Right atrium auricular region (tissue), 2 donors: ENCODE measurements at places on chromosomes 6 and 20.

- no peak overlapping the region for H3K27ac ChIP-seq
- H3K4me3 ChIP-seq = no peak overlapping the region
- H3K27me3 ChIP-seq = no peaks in the 10 kb centered on the region
- DNase-seq = no peak
Observed at GRCh38 chr6:127749095-127749494, 151.8 kb downstream of the THEMIS start.

- H3K36me3 ChIP-seq = no peaks in the 10 kb centered on the region
- H3K27ac ChIP-seq = no peak overlapping the region
- no peaks in the 10 kb centered on the region for H3K27me3 ChIP-seq
- no peak for DNase-seq
- H3K4me1 ChIP-seq = no peaks in the 10 kb centered on the region
Observed at GRCh38 chr20:22052025-22052650, 346.7 kb downstream of the PAX1 start.

- H3K4me3 ChIP-seq = no peak overlapping the region
- H3K4me1 ChIP-seq = no peaks in the 10 kb centered on the region
- DNase-seq = no peak
Observed at GRCh38 chr6:139257291-139257690, 34.5 kb downstream of the TXLNB start.

GRCh38 chr6:111573892-111574797 lies 31.5 kb downstream of the TRAF3IP2 start:
- H3K4me1 ChIP-seq = peaks cover 41% of the 10 kb centered on the region
- no peaks in the 10 kb centered on the region for H3K27me3 ChIP-seq
- peaks cover 27% of the 10 kb centered on the region for H3K36me3 ChIP-seq
- no peak overlapping the region for H3K4me3 ChIP-seq

DNA sequence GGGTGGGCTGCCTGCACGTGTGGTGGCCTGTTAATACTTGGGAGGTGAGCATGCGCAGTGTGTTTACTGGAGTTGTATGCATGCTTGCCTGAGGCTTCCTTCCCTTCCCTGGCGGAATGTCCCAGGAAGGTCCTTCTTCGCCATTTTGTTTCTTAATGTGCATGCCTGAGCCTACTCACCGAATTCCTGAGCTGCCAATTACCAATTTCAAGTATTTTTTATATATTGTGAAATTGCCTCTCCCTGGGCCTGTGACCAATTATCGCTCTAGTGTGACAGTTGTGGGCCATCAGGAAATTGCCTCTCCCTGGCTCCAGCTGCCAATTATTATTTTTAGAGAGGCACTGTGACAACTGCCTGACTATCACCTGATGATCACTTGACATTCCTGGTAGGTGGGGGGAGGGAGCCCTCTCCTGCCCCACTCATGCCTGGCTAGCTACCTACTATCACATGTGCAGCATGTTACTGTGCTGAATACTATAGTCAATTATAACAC lies 70.0 kb downstream of the FAM50B start:
- peak; percentile 61 for DNase-seq
- no peak overlapping the region for H3K4me3 ChIP-seq
- no peaks in the 10 kb centered on the region for H3K36me3 ChIP-seq
- peak overlapping the region; percentile 89 for H3K27ac ChIP-seq
- peaks cover 17% of the 10 kb centered on the region for H3K4me1 ChIP-seq

DNA sequence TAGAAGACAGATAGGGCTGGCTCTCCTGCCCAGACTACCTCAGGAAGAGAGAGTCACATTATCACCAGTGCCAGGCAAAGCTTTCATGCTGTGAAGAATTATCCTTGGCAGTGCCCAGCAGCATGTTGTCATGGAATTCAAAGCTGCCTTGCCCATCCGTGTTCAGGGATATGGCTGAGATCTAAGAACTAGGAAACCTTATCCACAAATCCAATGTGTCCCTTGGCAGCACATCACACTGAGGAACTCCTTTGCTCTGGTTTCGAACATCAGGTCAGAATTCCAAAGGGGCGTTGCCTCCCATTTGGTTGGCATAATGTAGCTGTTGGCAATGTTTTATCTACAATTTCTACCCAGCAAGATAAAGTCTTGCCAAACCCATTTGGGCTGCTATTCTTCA lies 52.7 kb downstream of the ADGRF1 start:
- H3K36me3 ChIP-seq = no peaks in the 10 kb centered on the region
- no peak for DNase-seq
- no peaks in the 10 kb centered on the region for H3K27me3 ChIP-seq
- peak overlapping the region; percentile 40 for H3K27ac ChIP-seq

- no peaks in the 10 kb centered on the region for H3K36me3 ChIP-seq
- H3K27me3 ChIP-seq = no peaks in the 10 kb centered on the region
- no peak overlapping the region for H3K27ac ChIP-seq
- H3K4me3 ChIP-seq = no peak overlapping the region
- no peak for DNase-seq
Observed at GRCh38 chr6:138487102-138487604, 12.1 kb downstream of the NHSL1 start.

GRCh38 chr6:31749301-31750036 lies 9.7 kb downstream of the MSH5 start:
- H3K27ac ChIP-seq = no peak overlapping the region
- H3K36me3 ChIP-seq = no peaks in the 10 kb centered on the region
- H3K4me3 ChIP-seq = no peak overlapping the region
- DNase-seq = no peak
